ENCODE measurements at places on chromosomes 7 and 10. TPM values are rescaled to one million over a fixed set of nuclear protein-coding genes. Genes with fewer than 3 reads are reported as not detected.
A peak's percentile ranks its signal among the peaks of the same experiment; 100 is the strongest.

The POP7 gene
- 96.7 TPM for total RNA-seq

The PRKG1 gene
- total RNA-seq = 15.2 TPM

The EGR2 gene
- 2.1 TPM for total RNA-seq

The CCL24 gene
- total RNA-seq = not detected

The RAB19 gene
- total RNA-seq = 9.8 TPM

The OPALIN gene
- total RNA-seq = not detected

The MMD2 gene
- not detected for total RNA-seq

The BMPER gene
- total RNA-seq = 0.69 TPM

The NKX1-2 gene
- 34.9 TPM for total RNA-seq

The TBRG4 gene
- total RNA-seq = 146 TPM

The SEC23IP gene
- total RNA-seq = 98.2 TPM

DNA sequence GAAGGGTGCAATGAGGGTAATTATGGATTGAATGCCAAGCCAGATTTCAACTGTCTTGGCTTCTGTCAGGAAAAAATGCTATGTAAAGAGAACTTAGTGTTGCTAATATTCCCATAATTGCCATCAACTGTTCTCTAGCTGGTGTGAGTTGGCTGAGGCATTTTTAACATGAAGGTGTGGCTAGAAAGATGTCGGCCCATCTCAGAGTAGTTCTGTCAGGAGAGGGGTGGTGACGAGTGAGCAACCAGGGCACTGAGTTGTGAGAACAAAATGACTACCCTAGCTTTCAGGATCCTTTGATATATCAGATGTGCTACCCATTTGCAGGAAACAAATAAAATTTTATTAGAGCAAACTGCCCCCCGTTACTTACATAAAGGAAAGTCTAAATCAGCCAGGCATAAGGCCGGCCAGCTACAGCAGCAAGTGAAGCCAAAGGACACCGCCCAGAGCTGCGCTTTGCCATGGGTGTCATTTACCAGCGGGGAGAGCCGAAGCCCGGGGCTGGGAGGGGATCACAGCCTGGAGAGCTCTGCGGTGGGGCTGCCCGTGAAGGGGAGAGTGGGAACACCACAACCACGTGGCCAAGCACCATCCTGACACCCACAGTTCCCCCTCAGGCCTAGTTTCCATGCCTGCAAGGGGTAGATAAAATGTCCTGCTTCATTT lies 141.4 kb downstream of the ICA1 start:
- no peak for DNase-seq

GRCh38 chr7:41170466-41170865 lies 532.4 kb downstream of the INHBA start:
- DNase-seq = no peak

GRCh38 chr10:113345826-113346624 lies 206.8 kb upstream of the HABP2 start:
- no peak for DNase-seq

DNA sequence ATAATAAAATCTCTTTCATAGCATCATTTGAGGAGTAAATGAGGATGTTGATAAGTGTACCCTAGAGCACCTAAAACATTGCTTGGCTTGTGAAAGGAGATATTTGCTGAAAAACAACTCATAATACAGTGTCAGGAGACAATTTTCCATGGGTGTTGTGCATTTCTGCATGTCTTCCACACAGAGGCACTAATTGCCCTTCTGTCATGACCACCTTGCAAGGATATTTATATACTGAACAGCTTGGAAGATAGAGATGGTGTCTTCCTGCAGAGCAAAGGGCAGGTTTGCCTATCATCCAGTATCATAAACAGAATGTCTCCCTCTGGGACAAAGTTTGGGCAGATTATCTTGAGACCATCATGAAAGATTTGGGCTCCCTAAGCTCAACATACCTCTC lies 495.2 kb upstream of the LRRN3 start:
- no peak for DNase-seq

DNA sequence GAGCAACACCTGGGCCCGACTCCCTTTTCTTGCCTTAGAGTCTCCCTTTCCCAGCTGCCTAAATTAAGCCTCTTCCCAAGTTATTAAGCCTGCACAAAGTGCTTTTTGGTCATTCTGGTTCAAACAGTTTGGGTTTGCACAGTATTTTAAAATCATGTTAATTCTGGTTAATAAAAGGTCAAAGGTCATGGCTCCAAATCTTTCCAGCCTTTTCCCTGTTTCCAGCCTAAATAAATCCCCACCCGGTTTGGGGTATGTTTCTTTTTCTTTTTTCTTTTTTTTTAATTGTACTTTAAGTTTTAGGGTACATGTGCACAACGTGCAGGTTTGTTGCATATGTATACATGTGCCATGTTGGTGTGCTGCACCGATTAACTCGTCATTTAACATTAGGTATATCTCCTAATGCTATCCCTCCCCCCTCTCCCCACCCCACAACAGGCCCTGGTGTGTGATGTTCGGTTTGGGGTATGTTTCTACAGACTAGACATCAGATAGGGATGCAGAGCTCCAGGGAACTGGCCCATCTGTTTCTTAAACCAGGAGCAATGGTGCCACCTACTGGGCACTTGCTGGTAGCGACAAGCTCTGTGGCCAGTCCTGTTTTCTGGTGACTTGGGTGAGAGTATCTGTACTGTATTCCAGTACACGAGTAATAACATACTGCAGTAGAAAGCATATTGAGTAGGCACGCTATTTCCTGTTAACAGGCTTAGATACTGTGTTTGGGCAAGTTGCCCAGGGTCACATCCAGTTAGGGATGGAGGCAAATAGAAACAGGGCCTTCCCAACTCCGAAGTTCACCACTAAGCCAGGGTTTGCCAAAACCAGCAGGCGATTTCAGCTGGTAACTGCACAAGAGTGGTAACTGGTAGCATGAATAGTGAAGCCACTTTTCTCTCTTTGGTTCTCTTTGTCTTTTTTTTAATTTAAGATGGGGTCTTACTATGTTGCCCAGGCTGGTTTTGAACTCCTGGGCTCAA lies 60.6 kb upstream of the TRIM8 start:
- peak; percentile 59 for DNase-seq

- DNase-seq = no peak
Observed at GRCh38 chr10:118799777-118800176, 45.0 kb upstream of the CACUL1 start.

DNA sequence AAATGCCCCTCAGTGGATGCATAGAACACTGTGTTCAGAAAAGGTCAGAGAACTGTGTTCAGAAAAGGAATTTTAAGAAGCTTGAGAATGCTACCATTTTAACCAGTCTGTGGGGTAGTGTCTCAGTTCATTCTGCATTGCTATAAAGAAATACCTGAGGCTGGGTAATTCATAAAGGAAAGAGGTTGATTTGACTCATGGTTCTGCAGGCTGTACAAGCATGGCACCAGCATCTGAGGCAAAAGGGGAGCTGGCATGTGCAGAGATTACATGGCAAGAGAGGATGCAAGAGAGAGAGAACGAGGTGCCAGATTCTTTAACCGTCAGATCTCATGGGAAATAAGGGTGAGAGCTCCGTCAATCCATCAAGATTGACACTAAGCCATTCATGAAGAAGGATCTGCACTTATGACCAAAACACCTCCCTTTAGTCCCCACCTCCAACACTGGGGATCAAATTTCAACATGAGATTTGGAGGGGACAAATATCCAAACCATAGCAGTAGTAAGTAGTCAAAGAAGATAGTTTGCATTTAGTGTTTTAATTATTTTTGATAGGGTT lies 119.8 kb downstream of the FAM107B start:
- DNase-seq = no peak

DNA sequence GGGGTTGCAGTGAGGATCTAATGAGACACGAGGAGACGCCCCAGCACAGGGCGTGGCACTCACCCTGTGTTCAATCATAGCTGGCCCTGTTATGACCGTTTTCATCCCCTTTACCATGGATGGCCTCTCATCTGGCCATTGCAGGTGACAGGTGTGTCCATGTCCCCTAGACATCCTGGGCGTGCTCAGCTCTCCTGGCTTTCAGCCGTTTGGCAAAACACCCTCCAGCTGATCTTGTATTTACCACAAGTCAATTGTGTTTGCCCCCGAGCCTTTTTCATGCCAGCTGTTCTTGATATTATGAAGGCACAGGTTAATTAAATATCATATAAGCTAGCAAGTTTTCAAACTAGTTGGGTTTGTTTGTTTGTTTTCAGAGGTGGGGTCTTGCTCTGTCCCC lies 97.1 kb downstream of the CHST15 start:
- no peak for DNase-seq

GRCh38 chr10:62831346-62831745 lies 15.2 kb upstream of the EGR2 start:
- DNase-seq = no peak

- DNase-seq = no peak
Observed at GRCh38 chr10:45408421-45409319, 34.7 kb downstream of the ALOX5 start.

- no peak for DNase-seq
Observed at GRCh38 chr7:138388673-138389491, 71.2 kb upstream of the TRIM24 start.

- DNase-seq = no peak
Observed at GRCh38 chr7:46830-47140, 145.6 kb upstream of the FAM20C start.

GRCh38 chr10:12781976-12782375 lies 219.5 kb downstream of the CCDC3 start:
- no peak for DNase-seq

DNA sequence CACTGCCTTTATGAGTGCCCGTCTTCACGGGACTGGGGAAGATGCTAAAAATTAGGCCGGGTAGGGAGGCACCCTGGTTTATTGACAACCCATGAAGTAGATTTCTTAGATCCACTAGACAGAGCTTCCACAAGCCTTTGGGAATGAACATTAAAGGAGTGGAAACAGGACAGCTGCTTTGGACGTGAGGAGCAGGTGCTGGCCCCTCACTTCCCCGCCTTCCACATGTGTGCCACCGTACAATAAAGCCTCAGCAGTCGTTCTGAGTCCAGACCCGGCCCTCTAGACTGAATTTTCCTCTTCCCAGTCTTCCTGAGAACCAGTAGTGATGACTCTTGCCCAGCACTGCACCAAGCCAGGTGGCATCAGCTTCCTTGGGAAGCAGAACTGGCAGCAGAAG lies 282.4 kb downstream of the CELF2 start:
- no peak for DNase-seq

- no peak for DNase-seq
Observed at GRCh38 chr10:88205842-88206446, 342.5 kb downstream of the PTEN start.

DNA sequence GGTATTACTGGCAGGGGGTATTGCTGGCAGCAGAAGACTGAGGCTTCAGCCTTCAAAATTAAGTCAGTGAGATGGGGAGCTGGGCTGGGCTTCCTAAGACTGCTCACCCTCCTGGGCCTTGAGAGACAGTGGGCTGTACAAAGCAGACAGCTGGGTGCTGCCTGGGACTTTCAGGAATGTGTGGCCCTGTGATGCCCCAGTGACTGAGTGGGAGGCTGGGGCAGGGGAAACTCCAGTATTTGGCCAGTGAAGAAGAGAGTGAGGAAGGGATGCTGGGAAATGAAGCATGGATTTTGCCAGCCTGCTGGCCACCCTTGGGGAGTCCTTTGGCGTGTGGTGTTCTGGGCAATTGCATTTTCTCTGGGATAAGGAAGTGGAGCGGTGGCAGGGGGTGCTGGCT lies 442 bp downstream of the ANKRD2 start:
- DNase-seq = no peak

- DNase-seq = no peak
Observed at GRCh38 chr10:106440767-106441166, 723.7 kb downstream of the SORCS1 start.
